ENCODE measurements at places on chromosomes 6 and 20.

- no peak for DNase-seq
- peaks cover 63% of the 10 kb centered on the region for H3K4me1 ChIP-seq
- H3K27ac ChIP-seq: peak overlapping the region; percentile 18
- H3K36me3 ChIP-seq: peaks cover 10% of the 10 kb centered on the region
- no peak overlapping the region for H3K4me3 ChIP-seq
- no peaks in the 10 kb centered on the region for H3K27me3 ChIP-seq
These were observed 9.0 kb downstream of the CCDC167 start for GRCh38 chr6:37490536-37491170.

DNA sequence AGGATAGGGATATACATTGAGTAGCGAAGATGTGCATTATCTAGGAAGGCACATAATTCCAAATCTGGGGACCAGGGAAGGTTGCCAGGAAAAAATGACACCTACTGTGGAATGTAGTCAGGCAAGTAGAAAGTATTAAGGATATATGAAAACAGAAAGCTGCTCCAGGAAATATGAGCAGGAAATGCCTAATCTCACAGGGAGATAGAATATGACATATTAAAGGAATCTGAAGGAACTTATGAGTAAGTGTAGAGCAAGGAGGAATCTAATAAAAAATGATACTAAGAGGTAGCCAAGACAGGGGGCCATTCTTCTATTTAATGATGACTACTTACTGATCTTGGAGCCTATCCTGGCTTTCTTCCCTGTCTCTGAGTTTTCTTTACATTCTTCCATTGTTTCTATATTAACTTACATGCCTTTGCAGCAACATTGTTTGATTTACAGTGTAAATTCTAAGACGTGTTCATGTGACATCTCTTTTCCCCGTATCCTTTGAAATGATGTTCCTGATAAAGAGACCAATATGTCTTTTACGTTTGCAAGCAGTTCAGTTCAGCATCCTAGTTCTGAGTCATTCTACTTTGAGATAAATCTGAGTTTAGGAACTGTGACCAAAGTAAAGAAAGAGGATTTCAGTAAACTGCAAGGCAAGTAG is 58.6 kb downstream of the TINAG start:
- no peaks in the 10 kb centered on the region for H3K36me3 ChIP-seq
- DNase-seq: no peak
- H3K4me1 ChIP-seq: no peaks in the 10 kb centered on the region
- H3K4me3 ChIP-seq: no peak overlapping the region

DNA sequence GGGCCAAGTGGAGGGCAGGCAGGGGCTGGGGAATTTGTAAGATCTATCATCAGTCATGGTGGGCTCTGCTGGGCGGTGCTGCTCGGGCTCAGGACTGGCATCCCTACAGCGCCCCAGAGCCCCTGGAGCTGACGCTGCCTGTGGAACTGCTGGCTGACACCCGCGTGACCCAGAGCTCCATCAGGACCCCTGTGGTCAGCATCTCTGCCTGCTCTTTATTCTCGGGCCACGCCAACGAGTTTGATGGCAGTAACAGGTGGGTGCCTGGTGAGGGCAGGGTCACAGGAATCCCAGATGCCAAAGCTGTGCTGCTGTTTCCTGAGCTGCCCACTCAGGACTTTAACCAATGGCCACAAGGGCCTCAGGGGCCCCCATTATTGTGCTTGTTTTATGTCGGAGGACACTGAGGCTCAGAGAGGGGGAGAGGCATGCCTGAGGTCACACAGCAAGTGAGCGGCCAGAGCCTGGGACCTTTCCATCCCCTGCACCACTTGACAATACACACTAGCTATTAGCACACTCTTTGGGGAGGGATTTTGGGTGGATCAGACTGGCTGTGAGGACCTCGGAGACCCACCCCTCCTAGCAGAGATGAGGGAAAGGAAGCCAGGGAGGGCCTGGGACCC is 6.3 kb downstream of the BPIFB2 start:
- H3K4me1 ChIP-seq: peaks cover 22% of the 10 kb centered on the region
- no peaks in the 10 kb centered on the region for H3K36me3 ChIP-seq
- no peak overlapping the region for H3K27ac ChIP-seq
- no peaks in the 10 kb centered on the region for H3K27me3 ChIP-seq
- no peak for DNase-seq

DNA sequence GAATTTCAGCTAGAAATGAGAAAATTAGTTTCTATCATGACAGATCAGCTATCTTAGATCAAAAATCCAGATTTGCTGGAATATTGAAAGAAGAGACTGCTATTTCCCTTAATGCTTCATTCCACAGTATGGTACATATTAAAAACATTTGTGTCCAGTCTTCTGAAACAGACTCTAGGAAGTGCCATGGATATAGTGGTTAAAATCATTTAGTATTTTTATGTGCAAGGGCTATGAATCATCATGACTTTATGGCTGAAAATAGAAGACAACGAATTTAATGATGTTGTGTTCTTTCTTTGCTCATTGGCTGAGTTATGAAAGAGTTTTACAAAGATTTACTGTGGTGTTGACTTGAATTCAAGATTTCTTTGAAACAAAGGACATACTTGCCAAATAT is 146.6 kb downstream of the ANKRD60 start:
- no peak for DNase-seq
- peaks cover 7% of the 10 kb centered on the region for H3K4me1 ChIP-seq
- H3K36me3 ChIP-seq: no peaks in the 10 kb centered on the region
- H3K27me3 ChIP-seq: no peaks in the 10 kb centered on the region

DNA sequence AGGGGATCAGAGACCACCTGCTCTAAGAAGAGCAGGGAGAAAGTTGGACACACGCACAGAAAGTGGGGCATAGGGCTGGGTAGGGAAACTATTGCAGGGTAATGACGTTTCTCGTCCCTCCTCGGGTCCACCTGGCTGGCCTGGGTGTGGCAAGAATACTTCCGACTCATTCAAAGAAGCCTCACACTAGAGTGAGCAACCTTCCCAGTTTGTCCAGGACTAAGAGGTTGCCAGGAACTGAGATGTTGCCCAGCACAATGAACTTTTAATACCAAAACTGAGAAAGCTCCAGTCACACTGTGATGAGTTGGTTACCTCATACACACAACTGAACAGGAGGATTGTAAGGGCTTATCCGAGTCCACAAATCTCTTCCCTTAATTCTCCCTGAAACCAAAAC is 74.5 kb upstream of the ADGRF1 start:
- no peaks in the 10 kb centered on the region for H3K4me1 ChIP-seq
- no peaks in the 10 kb centered on the region for H3K27me3 ChIP-seq
- no peak for DNase-seq
- no peak overlapping the region for H3K4me3 ChIP-seq

Data from spinal cord (tissue), 10 donors.